Progenitor cell of endocrine pancreas (in vitro differentiated cells): ENCODE measurements at places on chromosomes 6 and 20.
A peak's percentile ranks its signal among the peaks of the same experiment; 100 is the strongest.

- no peak for DNase-seq
Measured at GRCh38 chr20:53833333-53834061, 236.9 kb downstream of the BCAS1 start.

DNA sequence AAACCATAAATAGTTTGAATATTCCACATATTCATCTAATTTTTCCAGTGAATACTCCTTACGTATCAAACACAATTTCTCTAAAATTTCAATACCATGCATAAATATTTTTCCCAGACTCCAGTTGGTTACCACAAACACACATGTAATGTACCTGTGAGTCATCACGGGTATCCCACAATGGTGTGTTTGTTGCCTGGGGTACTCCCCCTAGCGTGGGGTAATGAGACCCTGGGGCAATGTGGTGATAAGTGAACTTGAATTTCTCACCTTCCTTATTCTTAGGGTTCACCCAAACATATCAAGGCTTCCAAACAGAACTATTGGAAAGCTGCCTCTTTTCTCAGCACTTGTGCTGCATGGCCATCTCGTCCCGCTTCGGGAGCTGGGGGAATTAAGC lies 51.0 kb downstream of the STX7 start:
- no peak for DNase-seq

- no peak for DNase-seq
Measured at GRCh38 chr6:163170294-163170883, 244.1 kb upstream of the QKI start.

- DNase-seq, result peak; percentile 64
Measured at GRCh38 chr20:36384022-36384619, 78.0 kb downstream of the DLGAP4 start.

DNA sequence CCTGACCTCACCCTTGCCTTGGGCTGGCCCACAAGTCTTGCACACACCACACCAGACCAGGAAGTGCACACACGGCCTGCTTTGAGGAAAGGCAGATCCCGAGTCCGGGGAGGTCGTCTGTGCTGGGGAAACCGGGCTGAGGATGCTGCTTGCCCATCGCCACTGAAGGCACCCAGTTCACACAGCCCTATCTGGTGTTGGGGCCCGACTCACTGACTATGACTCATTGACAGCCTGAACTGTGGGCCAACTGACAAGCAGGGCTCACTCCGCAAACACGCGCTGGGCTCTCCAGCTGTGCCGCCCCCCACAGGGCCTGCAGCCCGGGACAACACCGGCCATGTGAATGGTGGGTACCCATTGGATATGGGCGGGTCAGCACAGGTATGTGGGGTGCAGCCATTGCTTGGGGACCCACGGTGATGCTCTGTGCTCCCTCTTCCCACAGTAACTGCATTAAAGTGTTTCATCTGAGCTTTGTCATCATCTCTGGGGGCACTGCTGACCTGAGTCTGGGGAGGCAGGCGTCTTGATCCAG lies 1.6 kb downstream of the SAMD10 start:
- no peak for DNase-seq

DNA sequence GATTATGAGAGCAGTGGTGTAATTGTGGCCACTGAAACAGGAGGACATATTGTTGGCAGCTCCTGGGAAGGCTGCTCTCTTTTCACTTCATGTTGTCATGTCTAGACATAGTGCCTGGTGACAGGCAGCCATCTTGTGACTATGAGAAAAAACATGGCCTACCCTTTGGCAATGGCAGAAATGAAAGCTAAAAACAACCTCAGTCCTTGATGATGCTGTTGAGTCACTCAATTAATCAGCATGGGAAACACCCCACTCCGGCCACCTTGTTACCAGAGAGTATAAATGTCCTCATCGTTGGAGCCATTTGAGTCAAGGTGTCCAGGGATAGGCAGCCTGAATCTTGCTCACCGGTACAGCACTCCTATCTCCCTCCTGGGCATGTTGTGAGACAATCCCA lies 31.2 kb upstream of the HMGA1 start:
- no peak for DNase-seq

- DNase-seq, result no peak
Measured at GRCh38 chr20:24836661-24837299, 112.3 kb upstream of the CST7 start.

DNA sequence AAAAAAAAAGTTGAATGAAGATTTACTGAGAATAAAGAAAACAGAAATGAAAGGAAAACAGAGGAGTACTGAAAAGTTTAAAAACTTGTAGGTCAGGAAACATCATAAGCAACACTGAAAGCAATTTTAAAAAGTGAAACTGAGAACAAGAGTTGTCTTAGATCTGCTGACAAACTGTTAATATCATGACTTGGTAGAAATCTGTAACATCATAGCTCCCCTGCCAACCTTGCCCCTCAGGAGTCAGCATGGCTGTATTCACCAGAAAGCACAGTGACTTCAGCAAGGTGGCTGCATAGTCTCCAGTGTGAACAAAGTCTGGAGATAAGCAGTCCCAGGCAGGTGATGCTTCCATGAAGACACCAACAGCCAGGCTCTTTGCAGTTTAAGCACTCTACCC lies 5.3 kb downstream of the NAA20 start:
- no peak for DNase-seq

DNA sequence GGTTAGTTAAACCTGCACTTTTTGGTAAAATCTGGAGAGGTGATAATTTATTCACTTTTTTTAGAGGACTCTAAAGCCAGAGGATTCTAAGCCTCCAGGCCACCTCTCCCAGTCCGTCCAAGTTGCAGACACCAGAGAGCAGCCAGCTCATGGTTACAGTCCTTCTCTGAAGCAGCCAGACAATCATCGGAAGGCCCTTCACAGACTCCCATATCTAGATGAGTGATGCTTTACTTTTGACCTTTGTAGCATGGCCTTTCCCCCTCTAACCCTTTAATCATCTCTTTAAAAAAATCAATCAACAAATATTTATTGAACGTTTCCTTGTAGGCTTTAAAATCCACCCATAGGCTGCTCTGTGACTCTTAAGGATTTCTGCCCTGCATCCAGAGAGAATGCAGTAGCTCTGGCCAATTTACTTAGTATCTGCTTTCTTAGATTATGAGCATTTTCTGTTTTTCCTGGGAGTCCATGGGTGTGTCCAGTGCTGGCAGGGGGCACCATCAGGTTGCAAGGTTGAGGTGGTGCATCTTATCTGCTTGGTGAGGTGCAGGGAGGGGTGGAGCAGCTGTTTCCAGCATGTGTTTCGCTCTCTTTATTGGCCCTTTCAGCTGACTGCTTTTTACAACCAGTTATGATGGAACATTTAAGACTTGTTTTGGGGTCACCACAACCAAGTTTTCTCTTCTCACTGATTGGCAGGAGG lies 58.6 kb downstream of the JARID2 start:
- no peak for DNase-seq

GRCh38 chr6:67687396-67687795 lies 947.7 kb upstream of the ADGRB3 start:
- DNase-seq, result no peak

DNA sequence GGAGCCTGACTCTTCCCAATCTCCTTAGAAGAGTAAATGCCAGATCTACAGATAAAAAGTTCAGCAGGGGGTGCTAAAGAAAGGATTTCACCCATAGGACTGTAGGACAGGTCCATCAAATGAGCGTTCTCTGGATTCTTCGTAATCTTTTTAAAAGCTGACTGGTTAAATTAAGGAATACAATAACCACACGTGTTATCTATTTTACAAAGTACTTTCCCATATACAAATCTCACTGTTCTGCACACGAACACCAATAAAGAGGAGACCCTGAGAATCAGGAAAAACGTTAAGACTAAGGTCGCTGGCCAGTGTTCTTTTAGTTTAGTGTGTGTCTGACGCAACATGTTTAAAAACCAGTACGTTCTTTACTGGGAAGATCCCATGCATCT lies 542 bp downstream of the TUBE1 start:
- DNase-seq, result no peak

DNA sequence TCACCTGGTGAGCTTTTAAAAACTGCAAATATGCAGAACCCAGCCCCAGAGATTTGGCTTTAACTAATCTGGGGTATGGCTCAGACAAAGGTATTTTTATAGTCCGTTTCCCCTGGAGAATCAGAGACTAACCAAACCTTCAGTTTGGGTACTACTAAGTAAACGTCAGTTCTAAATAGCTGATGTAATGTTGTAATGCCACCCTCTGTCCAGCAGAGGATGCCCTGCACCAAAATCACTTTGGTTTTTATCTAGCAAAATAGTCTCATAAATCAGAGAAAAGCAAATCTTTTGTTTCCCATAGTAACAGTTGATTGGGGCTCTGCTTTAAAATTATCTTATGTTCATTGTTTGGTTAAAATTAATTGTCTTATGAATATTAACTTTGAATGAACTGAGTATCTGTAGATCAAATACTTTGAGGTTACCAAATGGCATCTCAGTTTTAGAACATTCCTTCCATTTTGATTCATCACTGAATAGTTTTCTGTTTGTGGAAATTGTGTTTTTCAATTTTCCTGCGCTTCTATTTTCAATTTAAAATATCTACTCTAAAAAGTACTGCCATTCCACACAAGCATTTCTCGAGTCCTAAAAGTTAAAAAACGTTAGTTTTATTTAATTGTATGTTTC lies 278.3 kb upstream of the PLCB4 start:
- DNase-seq, result peak; percentile 13

- DNase-seq, result peak; percentile 24
Measured at GRCh38 chr6:169420912-169421543, 167.4 kb upstream of the THBS2 start.

DNA sequence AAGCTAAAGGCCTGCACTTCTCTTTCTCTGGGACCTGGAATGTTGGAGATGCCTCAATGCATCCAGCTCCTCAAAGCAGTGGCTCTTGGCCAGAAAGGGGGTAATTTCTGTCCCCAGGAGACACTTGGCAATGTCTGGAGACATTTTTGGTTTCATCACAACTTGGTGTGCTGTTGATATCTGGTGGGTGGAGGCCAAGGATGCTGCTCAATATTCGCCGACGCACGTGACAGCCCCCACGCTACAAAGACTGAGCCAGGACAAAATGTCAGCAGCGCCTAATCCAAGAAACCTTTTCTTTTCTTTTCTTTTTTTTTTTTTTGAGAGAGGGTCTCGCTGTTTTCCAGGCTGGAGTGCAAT lies 79.8 kb downstream of the SULF2 start:
- DNase-seq, result no peak

DNA sequence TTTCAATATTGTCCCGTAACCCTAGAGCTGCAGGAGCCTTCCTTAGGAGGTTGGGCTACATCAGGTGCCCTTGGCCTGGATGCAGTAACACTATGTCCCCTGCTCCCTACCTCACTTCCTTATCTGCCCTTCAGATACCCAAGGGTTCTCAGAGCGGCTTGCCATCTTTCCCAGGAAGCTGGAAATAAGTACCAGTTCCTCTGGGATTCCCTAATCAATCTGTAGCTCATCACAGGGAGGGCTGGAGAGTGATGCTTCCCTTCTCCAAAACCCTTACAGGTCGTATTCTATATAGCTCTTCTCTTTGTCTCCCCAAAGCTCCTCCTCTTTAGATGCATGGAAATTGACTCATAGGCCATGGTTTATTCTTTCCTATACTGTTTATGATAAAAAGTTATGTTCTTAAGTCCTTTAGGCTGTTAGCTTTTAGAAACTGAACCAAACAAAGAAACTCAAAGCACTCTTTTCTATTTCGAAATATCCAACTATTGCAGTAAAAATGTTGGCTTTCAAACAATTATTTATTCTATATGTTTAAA lies 4.2 kb downstream of the MYCT1 start:
- DNase-seq, result no peak

DNA sequence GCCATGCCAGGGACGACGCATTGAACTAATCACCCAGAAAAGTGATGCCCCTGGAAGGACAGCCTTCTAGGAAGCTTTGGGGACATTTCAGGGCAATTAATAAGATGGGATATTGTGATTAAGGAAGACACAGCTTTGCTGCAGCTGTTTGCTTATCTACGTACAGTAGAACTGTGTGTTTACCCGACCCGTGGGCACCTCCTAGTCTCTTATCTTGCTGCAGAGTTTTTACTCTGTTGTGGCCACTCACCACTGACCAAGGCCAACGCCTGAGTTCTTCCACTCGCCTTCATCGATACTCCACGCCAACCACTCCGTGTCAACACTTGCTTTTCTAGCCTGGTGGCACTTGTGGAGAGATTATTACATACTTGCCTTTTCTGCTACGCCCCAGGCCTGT lies 105.9 kb upstream of the MLN start:
- DNase-seq, result no peak

DNA sequence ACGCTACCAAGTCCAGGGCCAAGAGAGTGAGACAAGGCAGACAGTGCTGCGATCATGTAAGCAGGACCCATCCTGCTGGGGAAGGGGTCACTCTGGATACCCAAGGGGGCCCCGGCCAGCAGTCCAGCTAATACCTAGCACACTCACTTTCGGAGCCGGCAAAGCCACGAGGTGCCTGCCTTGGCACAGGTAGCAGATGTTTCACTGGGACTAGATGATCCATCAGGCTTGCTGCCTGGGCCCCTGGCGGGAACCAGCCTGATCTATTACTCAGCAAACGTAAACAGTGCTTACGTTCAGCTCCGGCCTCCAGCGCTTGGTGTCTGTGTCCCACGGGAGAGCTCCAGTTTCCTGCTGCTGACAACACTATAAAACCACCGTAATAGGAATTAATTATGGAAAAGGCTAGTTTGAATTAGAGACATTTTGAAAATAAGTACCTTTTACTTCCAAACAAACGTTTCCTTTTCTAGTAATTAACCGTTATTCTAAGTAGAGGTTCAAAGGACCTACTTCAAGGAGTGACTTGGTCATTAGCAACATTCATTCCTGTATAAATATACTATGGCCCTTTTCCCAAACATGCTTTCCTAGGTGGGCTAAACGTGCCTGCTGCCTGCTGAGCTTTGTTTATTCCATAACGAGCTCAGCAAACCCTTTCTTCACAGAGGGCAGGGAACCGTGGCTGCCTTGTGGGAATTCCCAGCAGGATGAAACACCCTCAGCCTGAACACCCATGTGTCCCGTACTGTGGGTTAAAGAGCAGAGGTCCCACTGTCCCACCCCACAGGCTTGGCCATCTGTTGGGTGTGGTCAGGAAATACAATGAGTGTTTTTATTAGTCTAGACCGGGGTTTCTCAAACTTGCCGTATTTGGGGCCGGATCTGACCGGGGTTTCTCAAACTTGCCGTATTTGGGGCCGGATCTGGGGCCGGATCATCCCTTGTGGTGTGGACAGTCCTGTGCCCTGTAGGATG lies 18.4 kb downstream of the SLC22A23 start:
- no peak for DNase-seq

DNA sequence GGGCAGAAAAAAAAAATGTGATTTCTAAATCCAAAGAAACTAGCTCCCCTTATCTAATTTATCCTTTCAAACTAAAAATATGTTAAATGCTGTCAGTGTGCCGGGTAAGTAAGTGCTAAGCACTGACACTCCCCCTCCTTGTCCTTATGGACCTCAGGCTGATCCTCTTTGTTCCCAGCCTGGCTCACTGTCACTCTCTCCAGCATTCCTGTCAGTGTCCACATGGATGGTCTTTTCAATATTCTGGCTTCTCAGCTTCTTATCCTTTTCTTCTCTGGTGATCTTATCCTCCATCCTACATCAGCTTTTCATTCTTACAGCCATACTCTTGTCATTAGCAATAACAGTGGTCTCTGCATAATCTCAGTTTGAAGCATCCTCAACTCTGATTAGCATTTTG lies 55.0 kb downstream of the BCKDHB start:
- no peak for DNase-seq
